ENCODE measurements at places on chromosomes 6 and 20.

DNA sequence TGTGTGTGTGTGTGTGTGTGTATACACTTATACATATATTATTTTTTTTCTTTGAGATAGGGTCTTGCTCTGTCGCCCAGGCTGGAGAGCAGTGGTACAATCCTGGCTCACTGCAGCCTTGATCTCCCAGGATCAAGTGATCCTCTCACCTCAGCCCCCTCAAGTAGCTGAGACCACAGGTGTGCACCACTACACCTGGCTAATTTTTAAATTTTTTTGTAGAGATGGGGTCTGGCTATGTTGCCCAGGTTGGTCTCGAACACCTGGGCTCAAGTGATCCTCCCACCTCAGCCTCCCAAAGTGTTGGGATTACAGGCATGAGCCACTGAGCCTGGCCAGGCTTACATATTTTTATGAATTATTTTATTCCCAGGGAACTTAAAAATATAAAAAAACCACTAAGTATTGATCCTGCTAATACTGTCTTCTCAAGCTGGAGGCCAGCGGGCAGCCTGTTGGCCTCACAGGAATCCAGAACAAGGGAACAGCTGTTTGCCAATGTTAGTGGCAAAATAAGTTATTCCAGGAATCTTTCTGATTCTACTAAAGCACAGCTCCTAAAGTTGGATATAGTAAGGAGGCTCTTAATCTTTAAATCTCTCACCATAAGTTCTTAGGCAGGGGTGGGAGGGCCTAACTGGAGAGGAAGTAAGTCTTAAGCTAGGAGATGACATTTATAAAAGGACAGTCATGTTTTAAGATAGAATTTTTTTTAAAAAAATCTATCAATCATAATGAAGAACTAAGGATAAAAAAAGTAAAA, 135.5 kb upstream of the NUP153 start:
- DNase-seq, result no peak

DNA sequence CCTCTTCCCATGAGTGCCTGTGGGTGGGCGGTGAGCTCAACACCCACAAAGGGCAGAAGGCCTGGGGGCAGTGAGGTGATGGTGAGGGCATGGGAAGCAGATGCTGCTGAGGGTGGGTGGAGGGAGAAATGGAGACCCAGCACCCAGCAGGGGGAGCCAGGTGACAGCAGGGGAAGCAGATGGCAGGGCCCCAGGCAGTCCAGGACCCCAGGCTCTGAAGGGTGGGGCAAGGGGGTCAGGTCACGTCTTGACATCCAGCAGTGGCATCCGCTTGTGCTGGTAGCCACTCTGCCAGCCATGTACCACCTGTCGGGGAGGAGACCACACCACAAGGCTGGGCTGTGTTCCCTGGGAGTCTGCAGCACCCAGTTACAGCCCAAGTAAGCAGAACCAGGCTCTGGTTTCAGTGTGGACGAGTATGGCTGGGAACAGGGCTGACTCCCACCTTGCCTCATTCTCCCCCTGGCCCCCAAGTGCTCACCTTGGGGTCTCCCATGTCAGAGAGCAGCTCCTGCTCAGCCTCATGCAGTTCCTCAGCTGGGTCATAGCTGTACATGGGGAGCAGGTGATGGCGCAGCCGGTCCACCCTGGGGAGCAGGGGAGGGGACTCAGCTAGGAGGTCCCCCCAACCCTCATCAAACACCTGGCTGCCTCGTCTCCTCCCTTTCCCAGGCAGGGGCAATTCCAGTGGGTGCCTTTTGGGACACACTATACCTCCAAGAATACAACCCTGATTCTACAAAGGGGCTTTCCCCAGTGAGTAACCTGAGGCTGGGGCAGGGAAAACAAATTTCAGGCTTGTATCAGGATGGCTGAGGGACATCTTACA, 2.0 kb downstream of the SMIM29 start:
- DNase-seq, result no peak

- no peak for DNase-seq
These were observed 2.7 kb downstream of the BCAS1 start for GRCh38 chr20:54067606-54068174.

DNA sequence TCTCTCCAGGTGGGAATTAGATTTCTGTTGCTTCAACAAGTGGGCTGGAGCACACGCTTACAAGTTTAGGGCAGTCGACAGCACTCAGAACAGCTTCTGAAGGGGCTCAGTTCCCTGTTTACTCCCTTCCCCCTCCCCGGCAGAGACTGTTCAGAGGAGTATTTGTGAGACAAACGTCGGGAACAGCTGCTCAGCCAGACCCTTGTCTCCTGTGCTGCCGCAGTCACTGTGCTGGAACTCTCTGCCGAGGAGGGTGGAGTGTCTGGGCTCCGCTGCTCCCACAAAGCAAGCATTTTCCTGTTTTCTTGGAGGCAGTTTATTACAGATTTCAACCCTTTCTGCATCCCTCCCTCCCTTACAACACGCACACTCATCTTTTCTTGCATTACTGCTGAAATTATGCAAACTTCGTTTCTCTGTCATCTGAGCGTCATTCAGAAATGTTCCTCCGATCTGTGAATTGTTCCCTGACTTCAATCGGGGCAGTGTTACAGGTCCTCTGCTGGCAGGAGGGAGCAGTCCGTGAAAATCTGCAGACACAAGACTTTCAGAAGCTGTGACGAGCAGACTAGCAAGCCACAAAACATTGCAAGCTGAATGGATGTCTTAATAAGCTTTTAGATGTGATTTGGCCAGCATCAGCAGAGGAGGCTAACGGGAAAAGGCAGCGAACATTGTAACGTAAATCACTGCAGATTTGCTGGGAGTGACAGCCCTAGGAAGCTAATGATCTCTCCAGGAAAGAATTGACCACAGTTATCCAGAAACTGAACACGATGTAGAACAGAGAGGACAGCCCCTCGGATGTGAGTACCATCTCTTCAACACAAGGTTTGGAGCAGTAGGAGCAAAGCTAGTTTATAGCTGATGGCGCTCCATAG, 76.2 kb downstream of the LYRM2 start:
- DNase-seq, result no peak
